ENCODE measurements at places on chromosomes 6 and 20. TPM values are rescaled to one million over a fixed set of nuclear protein-coding genes. Genes with fewer than 3 reads are reported as not detected.
A peak's percentile ranks its signal among the peaks of the same experiment; 100 is the strongest.

BNIP5 gene
- total RNA-seq, result not detected

GRCh38 chr6:57198926-57199636, 23.0 kb downstream of the RAB23 start:
- H3K27ac ChIP-seq, result peak overlapping the region; percentile 30
- H3K4me1 ChIP-seq, result peaks cover 8% of the 10 kb centered on the region
- H3K36me3 ChIP-seq, result peaks cover 3% of the 10 kb centered on the region
- H3K4me3 ChIP-seq, result no peak overlapping the region
- no peak for DNase-seq

DNA sequence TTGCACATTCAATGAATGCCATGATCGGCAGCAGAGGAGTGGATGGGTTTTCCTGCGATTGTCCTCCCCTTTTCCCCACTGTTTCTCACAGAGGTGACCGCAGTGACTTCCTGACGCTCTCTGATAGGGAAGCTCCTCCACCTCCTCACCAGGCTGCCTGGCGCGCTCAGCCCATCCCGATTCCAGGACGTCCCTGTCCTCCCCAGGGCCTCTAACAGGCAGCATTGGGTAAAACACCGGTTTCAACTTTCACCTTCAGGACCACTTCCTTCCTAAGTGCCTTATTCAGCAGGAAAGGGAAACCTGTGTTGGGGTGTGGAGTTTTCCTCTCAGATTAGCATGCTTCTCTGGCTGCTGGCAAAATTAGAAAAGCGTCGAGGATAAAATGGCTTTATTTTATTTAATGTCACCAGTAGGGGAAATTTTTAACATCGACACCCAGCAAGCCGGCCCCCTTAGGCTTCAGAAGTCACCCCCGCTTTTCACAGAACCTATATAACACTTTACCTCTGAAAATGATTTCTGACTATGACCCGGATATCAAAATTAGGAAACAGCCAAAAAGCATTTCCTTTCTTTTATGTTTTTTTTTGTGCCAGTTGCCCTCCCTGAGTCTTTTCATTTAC, 570.4 kb upstream of the GJE1 start:
- no peak for DNase-seq
- H3K27ac ChIP-seq, result peak overlapping the region; percentile 59
- peaks cover 25% of the 10 kb centered on the region for H3K4me1 ChIP-seq
- peak overlapping the region; percentile 52 for H3K4me3 ChIP-seq
- H3K27me3 ChIP-seq, result no peaks in the 10 kb centered on the region
- no peaks in the 10 kb centered on the region for H3K36me3 ChIP-seq

- no peaks in the 10 kb centered on the region for H3K27me3 ChIP-seq
- no peak for DNase-seq
- H3K36me3 ChIP-seq, result peaks cover 39% of the 10 kb centered on the region
- no peak overlapping the region for H3K27ac ChIP-seq
- H3K4me3 ChIP-seq, result no peak overlapping the region
These were observed 36.5 kb downstream of the GHRH start for GRCh38 chr20:37225146-37225545.

DNA sequence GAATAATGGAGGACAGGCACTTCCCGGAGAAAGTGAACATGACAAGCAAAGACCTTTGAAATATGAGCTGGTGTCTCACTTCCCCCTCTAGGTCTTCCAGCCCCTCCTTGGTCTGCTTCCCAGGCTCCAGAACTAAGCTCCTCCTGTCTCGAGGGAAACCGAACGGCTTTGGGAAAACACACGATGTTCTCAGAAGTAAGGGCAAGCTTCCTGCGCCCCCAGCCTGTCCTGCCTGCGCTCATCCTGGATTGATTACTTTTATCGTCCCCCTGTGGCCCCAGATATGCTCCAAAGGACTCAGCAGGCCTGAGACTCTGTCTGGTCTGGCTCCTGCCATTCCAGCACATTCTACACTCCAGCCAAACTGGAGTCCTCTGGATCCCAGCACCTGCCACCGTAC, 83.4 kb downstream of the ZNF217 start:
- no peaks in the 10 kb centered on the region for H3K36me3 ChIP-seq
- no peak for DNase-seq
- no peaks in the 10 kb centered on the region for H3K27me3 ChIP-seq
- no peak overlapping the region for H3K4me3 ChIP-seq
- H3K27ac ChIP-seq, result no peak overlapping the region

GRCh38 chr20:38519426-38519825, 46.8 kb downstream of the RALGAPB start:
- H3K27me3 ChIP-seq, result no peaks in the 10 kb centered on the region
- H3K4me1 ChIP-seq, result peaks cover 18% of the 10 kb centered on the region
- peaks cover 29% of the 10 kb centered on the region for H3K36me3 ChIP-seq

DNA sequence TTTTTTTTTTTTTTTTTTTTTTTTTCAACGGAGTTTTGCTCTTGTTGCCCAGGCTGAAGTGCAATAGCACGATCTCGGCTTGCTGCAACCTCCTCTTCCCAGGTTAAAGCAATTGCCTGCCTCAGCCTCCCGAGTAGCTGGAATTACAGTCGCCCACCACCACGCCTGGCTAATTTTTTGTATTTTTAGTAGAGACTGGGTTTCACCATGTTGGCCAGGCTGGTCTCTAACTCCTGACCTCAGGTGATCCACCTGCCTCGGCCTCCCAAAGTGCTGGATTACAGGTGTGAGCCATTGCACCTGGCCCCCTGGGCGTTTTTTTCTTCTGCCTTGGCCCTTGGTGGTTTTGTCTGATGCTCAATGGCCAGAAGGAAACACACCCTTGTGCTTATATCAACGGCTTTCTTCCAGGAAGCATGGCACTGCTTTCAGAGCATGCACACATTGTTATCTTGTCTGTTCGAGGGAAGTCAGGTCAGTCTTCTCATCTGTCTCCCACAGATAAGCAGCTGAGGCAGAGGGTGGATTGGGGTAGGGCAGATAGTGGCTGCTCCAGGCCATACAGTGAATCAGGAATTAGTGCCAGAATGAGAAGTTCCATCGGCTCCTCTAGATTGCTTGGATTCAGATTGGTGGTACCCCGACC, 203.1 kb downstream of the TSHZ2 start:
- H3K4me1 ChIP-seq, result peaks cover 3% of the 10 kb centered on the region
- H3K27me3 ChIP-seq, result peaks cover 3% of the 10 kb centered on the region
- H3K36me3 ChIP-seq, result no peaks in the 10 kb centered on the region

- H3K36me3 ChIP-seq, result no peaks in the 10 kb centered on the region
- no peak overlapping the region for H3K27ac ChIP-seq
- H3K4me3 ChIP-seq, result no peak overlapping the region
- H3K4me1 ChIP-seq, result no peaks in the 10 kb centered on the region
These were observed 126.0 kb upstream of the RREB1 start for GRCh38 chr6:6981681-6982322.

- DNase-seq, result no peak
- H3K36me3 ChIP-seq, result no peaks in the 10 kb centered on the region
- no peak overlapping the region for H3K27ac ChIP-seq
- peaks cover 52% of the 10 kb centered on the region for H3K27me3 ChIP-seq
- H3K4me3 ChIP-seq, result no peak overlapping the region
These were observed 64.9 kb upstream of the PAX1 start for GRCh38 chr20:21640556-21640955.

DNA sequence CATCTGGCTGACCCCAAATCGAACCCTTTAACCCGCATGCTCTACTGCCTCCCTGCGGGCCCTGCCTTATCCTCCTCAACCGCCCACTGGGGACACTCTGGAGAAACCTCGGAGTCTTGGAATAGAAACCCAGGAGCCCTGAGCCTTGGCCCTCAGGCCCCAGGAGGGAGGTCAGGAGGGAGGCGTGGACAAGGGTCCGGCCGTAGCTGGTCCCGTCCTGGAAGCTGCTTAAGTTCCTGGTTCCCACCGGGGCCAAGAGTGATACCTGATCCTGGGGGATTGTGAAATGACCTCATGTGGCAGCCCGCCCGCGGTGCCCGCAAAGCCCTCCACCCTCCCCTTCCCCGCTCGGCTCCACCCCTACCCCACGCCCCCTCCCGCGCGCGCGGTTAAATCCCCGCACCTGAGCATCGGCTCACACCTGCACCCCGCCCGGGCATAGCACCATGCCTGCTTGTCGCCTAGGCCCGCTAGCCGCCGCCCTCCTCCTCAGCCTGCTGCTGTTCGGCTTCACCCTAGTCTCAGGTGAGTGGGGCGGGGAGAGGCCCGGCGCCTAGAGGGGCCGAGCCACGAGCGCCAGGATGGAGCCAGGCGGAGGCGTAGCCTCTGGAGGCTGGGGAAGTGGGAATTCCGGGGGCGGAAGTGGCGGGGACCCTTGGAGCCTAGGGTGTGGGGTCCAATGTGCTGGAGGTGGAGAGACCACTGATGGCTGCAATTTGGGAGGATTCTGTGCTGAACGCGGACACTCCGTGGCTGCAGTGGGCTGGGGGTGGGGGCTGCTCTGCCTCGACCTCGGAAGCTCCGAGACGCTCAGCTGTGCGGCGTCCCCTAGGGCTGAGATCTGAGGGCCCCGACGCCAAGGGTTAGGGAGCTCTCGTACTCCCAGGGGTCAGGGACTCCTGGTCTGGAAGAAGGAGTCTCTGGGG, at the start of gene WFDC2:
WFDC2 (plus strand) TSS at position 418 of the 926 bp plus-strand sequence; CDS start at position 447, 29 bp downstream.
- H3K4me3 ChIP-seq, result peak within 1 kb of the TSS; percentile 77
- peak; percentile 53 for DNase-seq
- peak within 1 kb of the TSS; percentile 48 for H3K27ac ChIP-seq
- H3K36me3 ChIP-seq, result peaks cover 14% of the 10 kb centered on the region
- H3K27me3 ChIP-seq, result peaks cover 24% of the 10 kb centered on the region

DNA sequence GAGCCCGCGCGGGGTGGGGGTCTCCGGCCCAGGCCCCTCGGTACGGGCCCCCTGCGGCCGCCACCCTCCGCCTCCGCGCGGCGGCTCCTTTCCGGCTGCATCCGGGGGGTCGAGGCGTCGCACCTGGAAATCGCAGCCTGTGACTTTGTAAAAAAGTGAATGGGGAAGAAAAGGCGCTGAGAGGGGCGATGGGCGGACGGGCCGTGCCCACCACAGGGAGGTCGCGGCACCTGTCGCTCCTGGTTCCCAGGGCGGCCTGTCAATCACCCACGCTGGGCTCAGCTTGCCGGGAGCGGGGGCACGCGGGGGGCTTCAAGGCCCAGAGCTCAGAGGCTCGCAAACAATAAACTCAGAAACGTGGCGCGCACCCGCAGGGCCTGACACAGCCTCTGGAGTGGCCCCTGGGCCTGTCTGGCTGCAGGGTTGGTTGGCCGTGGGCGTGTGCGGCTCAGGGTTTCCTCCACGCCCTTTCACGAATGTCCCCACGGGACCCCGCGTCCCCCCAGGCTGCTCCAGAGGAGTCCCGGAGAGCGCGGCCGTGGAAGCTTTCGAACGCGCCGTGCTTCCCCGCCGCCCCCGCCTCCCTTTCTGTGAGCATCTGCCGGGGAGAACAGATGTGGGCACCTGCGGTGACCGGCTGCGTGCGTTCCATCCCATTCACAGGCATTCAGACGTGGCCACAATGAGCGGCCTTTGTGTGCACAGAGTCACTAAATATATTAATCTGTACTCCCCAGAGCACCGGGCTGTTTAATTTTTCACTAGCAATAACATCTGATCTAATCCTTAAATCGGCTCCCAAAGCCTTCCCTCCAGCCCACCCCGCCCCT, 6.1 kb upstream of the DLL1 start:
- H3K36me3 ChIP-seq, result peaks cover 9% of the 10 kb centered on the region
- no peak overlapping the region for H3K27ac ChIP-seq
- peaks cover 92% of the 10 kb centered on the region for H3K27me3 ChIP-seq
- peaks cover 10% of the 10 kb centered on the region for H3K4me1 ChIP-seq
- no peak for DNase-seq
- H3K4me3 ChIP-seq, result no peak overlapping the region

DNA sequence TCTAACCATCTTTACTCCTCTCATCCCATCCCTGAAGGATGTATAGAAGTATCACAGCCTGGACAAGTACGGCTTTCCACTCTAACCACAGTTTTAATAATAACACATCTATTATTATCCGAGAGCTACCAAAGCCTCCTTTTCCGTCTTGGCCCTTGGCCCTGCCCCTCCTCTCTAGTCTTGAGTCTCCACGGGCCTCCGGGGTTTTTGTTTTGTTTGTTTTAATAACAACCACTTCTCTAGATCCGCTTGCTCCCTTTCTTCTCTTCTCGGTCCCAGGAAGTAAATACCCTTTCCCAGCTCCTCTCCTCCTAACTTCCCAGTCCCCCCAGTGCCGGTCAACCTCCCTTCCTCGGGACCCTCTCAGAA, 661 bp downstream of the LCA5 start:
- H3K27me3 ChIP-seq, result no peaks in the 10 kb centered on the region
- peaks cover 40% of the 10 kb centered on the region for H3K4me1 ChIP-seq
- no peak for DNase-seq
- H3K27ac ChIP-seq, result no peak overlapping the region

DNA sequence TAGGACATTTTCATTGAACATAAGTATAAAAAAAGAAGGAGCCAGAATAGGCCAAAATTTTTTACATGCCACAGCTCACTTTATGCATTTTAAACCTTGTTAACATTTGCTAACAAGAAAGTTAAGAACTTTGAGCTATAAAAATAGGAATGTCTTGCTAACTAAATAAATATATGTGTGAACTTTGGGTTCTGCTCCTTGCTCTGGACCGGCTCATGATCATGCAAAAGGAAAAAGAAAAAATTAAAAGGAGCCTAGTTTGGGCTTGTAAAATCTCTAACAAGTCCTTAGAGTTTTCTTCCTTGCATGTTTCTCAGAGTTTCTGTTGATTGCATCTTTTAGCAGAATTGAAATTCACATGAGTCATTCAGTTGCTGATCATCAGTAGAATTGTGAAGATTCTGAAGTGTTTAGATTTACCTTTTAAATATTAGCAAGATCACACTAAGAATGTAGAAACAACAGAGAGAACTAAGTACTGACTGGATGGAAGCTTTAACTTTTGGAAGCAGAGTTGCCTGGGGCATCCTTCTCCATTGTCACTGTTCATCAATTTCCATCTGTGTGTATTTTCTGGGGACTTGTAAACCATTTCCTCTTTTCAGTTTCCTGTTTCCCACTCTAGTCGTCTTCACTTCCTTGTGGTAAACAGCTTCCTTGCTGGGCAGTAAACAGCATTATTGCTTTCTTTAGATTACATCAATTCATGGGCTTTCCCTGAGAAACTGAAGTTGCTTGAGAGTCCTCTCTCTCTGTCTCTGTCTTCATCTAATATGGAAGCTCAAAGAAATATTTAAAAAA, 458.4 kb upstream of the BTBD3 start:
- no peak overlapping the region for H3K27ac ChIP-seq
- no peaks in the 10 kb centered on the region for H3K36me3 ChIP-seq
- no peak for DNase-seq
- no peak overlapping the region for H3K4me3 ChIP-seq
- peaks cover 23% of the 10 kb centered on the region for H3K4me1 ChIP-seq

DNA sequence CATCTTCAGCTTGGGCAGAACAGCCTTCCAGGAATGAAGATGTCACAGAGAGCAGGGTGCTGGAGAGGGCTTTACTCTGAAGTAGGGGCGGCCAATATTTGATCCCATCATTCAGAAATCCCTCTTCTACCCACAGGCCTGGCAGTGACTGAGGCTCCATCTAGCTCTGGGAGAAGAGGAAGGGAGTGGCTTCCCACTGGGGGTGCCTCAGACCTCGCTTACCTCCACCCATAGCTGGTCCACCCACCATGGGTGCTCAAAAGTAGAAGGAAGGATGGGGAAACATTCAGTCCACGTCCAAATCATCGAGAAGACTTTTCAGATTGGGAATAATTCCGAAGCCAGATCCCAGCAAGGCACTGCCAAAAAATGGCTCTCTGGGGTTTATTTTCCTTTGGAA, 11.8 kb upstream of the THBD start:
- no peaks in the 10 kb centered on the region for H3K36me3 ChIP-seq
- H3K27me3 ChIP-seq, result peaks cover 13% of the 10 kb centered on the region
- DNase-seq, result no peak
- H3K4me1 ChIP-seq, result peaks cover 9% of the 10 kb centered on the region
- H3K4me3 ChIP-seq, result no peak overlapping the region
- H3K27ac ChIP-seq, result no peak overlapping the region

GRCh38 chr6:41781366-41781730, 766 bp downstream of the PRICKLE4 start:
- no peaks in the 10 kb centered on the region for H3K36me3 ChIP-seq
- peak overlapping the region; percentile 88 for H3K4me3 ChIP-seq
- peaks cover 11% of the 10 kb centered on the region for H3K27me3 ChIP-seq
- H3K4me1 ChIP-seq, result peaks cover 31% of the 10 kb centered on the region
- no peak for DNase-seq

- H3K36me3 ChIP-seq, result no peaks in the 10 kb centered on the region
- H3K4me1 ChIP-seq, result peaks cover 15% of the 10 kb centered on the region
These were observed 3.3 kb upstream of the ASXL1 start for GRCh38 chr20:32354592-32355416.

All from mesothelial cell of epicardium (in vitro differentiated cells).